Activated T-helper 1 cell treated with anti-CD3 and anti-CD28 coated beads, Interleukin-2, amount 50 U/mL, for 16 hours (primary cell): ENCODE measurements at places on chromosomes 2 and 18.

DNA sequence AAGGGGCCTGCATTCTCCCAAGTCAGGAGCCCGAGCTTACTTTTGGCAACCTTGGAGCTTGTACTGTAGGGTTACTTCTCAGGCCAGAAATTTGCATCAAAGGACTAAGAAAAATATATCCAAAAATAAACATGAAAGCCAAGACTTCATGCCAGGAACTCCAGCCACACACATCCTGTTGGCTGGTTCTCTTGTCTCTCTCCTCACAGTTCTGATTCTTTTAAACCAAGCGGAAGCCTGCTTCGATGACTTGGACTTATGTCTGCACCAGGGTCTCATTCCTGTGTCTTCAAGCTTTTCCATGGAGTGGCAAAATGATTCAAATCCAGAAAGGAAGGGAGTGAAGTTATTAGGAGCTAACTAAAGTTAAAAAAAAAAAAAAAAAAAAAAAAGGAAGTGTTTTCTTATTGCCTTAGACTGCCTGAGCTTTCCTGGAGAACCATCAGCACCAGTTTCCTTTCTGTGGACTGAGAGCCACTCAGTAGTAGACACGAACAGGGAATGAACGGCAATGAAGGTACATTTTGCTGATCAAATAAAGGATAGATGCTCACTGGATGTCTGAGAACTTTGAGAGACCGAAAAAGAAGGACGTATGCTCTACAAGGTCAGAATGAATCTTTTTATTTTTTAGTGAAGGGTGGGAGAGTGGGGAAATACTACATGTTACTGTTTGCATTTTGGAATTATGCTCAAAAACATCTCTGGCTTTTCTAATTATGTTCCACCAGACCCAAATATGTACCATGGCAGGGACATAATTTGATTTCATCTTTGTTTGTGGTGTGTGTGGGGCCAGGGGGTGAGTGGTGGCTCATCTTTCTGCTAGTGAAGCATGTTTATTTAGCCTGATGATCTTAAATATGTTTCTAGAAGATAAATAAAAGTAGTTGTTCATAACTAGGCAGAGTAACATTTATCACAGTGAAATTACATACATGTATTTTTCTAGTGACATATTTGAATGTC lies 86.0 kb downstream of the RAPGEF4 start:
- DNase-seq: no peak

- DNase-seq: peak; percentile 49
These were observed 138.1 kb downstream of the PTGR3 start for GRCh38 chr18:75070625-75071483.

- no peak for DNase-seq
These were observed 64.4 kb downstream of the ACOXL start for GRCh38 chr2:110796716-110797301.

DNA sequence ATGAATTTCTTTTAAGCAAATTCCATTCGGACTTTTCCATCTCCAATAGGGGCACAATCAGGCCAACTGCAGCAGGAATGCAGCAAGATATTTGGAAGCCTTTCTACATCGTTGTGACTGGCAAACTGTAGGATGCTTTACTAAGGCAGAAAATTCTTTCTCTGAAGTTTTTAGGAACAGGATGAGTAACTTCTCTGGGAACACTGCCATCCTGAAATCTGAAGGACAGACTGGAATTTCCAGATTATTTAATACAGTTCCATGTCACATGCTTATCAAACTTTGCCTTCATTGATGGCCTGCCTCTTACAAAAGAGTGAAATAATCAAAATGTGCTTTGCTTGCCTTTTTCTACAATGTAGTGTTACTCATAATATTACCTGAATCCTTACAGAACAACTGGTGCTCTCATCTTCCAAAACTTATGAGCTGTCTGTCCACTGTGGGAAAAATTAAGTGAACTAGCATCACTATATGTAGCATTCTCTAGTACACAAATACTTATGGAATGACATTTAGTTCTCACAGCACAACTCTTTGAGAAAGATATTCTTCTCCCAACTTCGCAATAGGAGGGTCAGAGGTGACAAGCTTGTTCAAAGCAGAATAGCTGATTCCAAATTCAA lies 32.0 kb upstream of the MAP2 start:
- no peak for DNase-seq

DNA sequence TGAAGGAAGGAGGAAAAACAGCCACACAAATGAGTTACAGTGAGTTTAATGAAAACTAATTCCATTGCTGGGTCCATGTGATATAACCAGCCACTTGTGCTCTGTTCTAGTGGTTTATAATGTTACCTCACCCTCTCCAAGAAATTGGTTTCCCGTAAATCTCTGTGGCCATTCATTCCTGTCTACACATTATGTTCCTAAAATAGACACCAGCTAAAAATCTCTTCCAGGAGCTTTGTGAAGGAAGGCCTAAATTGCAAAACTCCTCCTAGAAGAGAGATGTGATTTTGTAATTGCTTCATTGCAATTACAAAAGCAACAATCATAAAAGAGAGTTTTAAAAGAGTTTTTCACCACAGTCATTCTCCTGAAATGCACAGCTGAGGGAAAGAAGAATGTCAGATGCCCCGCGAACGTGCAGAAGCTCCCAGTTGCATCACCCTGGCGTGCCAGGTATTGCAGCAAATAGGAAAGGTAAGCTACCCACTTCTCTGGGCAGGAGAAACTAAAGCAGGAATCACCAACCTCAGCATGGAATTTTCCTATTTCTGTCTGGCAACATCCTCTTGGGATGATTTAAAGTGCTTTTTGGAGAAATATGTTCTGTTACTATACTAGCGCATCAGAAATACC lies 1.7 kb downstream of the SCN1A start:
- DNase-seq: no peak

- no peak for DNase-seq
These were observed 37.3 kb downstream of the CAPN13 start for GRCh38 chr2:30769891-30770462.

GRCh38 chr2:18455236-18455862 lies 105.1 kb downstream of the RDH14 start:
- DNase-seq: no peak

DNA sequence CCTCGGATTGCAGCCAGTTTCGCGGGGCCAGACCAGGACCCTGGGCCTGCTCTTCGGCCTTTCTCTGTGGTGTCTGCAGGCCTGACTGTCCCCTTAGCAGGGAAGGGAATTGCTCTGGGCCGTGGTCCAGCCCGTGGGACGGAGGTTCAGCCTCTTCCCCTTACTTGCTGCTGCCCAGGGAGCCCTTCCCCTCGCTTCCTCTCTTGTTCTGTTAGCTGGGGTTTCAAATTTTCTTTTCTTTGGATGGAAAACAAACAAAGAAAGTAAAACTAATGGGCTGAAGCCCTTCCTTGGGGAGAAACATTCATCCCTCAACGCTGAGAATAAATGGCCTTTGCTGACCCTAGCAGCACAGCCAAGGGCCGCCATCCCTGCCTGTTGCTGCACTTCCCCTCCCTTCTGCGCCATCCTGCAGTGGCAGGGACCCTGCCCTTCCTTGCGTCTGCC lies 52.4 kb downstream of the ASAP2 start:
- DNase-seq: no peak

- DNase-seq: no peak
These were observed 175.8 kb downstream of the MYCN start for GRCh38 chr2:16115881-16116830.
